Naive B cell (primary cell): ENCODE measurements at places on chromosomes 6 and 20.
A peak's percentile ranks its signal among the peaks of the same experiment; 100 is the strongest.

- peak; percentile 41 for DNase-seq
Observed at GRCh38 chr6:26420688-26421171, 18.7 kb downstream of the BTN3A1 start.

DNA sequence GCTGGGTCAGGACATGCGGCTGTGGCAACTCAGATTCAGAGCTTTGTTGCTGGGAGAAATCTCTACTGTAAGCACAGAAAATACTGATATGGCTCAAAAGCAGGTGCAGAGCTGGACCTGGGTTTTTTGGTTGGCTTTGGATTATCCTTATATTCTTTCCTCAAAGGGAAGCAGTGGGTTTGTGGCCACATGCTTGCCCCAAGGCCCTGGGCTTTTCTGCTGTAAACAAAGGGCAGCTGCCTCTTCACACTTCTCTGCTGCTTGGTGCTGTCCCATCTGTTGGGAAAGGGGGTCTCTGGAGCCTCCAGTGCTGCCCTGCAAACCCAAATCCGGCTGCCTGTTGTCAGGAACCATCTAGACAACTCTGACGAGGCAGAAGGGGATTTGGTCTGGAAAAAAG lies 52.4 kb downstream of the ANKRD6 start:
- DNase-seq, result no peak

DNA sequence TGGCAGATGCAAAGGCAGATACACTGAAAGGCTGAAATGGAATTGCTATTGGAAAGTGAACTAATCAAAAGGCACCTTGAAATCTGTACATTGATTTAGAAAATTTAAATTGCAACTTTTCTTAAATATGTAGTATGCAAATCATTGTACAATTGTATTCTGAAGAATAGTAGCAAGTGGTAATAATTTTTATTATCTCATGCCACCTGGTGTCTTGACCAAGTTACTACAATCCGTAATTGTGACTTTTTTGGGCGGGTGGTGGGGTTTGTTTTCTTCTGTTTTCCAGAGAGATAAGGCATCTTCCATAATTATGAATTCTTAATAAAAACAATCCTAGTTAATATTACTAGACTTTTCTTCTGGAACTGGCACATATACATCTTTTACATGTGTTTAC lies 12.5 kb upstream of the BCKDHB start:
- DNase-seq, result peak; percentile 13

DNA sequence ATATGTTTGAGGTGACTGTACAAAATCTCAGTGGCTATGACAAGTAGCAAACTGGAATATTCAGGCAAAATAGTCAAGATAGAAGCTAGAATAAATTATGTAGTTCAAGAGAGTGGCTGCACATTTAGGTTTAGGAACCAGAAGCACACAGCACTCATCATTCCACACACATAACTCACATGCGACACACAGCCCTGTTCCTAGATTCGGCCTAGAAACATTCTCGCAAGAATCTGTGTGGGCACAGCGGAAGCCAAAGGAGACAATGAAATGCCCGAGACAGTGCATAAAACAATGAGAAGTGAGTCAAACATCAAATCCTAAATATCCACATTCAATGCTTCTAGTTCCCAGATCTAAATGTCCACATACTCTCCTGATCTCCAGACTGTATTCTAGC lies 9.5 kb upstream of the SUPT3H start:
- DNase-seq, result no peak

GRCh38 chr20:63961664-63962425 lies 5.6 kb upstream of the UCKL1 start:
- no peak for DNase-seq

GRCh38 chr6:108942556-108943492 lies 94.6 kb downstream of the ARMC2 start:
- DNase-seq, result peak; percentile 22

DNA sequence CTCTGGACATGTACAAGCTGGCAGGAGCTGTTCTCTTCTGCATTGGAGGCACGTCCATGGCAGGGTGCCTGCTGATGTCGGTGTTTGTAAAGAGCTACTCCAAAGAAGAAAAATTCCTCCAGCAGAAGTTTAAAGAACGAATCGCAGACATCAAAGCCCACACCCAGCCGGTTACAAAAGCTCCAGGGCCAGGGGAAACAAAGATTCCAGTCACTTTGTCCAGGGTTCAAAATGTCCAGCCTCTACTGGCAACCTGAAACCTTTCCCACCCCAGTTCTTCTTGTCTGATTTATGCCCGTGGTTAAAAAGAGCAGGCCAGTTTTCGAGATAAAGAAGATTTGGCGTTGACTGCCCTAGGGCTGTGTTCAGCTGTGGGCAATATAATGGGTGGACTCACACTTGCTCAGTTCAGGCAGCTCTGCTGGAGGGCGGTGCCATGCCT lies 19.7 kb downstream of the NRSN1 start:
- DNase-seq, result no peak

- DNase-seq, result no peak
Observed at GRCh38 chr6:170090561-170090960, 200.3 kb downstream of the DLL1 start.

DNA sequence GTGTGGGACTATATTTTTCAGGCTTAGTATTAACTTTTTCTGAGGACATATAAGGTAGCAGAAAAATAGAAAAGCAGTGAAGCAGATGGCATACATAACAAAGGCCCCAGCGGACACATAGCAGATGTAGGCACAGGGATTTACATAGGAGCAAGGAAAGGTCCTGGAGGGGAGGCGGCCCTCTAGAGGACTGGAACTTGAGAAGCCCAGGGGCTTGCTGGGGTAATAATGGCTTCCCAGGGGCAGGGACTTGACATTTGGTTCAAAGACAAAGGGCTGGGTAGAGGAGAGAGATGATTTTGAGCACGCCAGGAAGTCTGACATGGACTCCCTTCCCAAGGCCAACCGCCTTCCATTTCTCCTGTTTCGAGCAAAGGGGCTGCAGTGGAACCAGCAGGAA lies 31.7 kb upstream of the OSTM1 start:
- DNase-seq, result no peak

GRCh38 chr20:44465001-44465560 lies 10.6 kb upstream of the TTPAL start:
- DNase-seq, result no peak

GRCh38 chr20:37238935-37239451 lies 22.6 kb downstream of the GHRH start:
- no peak for DNase-seq

DNA sequence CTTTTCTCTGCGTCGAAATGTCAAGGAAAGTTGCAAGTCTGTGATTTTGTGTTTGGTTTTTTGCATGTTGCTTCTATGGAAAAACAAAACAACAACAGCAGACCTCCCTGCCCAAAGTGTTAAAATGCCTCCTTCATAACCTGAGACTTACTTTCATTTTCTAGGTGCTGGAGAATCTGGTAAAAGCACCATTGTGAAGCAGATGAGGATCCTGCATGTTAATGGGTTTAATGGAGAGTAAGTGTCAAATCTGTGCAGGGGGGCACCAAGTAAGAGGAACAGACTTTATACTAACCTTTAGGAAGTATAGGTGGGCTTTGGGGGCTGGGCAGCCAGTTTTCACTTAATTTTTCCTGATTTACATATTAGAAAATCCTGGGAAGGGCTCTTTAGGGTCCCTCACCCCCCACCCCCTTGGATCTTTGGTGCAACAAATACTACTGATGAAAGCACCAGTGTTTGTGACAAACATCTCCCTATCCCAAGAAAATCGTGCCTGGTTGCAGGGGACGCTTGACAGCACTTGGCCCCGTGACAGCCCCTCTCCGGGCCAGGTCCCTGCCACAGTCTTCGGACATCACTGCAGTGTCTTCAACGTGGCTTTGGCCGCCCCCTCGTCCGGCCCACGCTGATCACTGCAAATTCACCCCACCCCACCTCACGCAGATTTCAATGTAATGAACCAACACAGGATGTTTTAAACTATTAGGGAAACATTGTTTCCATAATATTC lies 43.1 kb downstream of the GNAS start:
- no peak for DNase-seq

DNA sequence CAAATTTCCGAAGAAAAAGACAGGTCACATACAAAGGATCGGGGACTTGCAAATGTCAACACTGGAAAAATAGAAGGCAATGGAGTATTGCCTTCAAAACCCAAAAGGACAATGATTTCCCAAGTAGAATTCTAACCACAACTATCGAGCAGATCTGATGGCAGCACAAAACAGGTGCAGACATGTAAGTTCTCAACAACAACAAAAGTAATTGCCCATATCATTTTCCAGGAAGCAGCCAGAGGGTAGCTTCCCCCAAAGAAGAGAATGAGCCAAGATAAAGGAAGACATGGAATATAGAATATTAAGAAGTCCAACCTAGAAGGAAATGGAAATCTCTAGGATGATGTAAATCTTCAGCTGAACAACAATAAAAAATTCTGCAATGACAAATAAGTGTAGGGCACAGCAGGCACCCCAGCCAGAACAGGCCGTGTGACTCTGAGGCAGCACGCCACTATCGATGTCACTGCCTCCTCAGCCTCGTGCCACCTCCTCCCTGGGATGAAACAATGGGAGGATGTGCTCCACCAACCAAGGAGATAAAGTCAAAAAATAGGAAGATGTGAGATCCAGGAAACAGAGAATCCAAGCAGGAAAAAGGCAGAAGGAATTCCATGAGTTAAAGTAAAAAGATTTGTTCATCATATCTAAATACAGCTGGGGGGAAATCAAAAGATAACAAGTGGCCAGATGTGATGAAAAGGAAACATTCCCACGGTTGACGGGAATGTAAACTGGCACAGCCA lies 34.1 kb downstream of the SERPINB1 start:
- DNase-seq, result no peak

GRCh38 chr6:26322645-26323482 lies 42.1 kb upstream of the BTN3A2 start:
- peak; percentile 65 for DNase-seq

GRCh38 chr20:14413835-14414234 lies 76.4 kb upstream of the FLRT3 start:
- DNase-seq, result no peak

DNA sequence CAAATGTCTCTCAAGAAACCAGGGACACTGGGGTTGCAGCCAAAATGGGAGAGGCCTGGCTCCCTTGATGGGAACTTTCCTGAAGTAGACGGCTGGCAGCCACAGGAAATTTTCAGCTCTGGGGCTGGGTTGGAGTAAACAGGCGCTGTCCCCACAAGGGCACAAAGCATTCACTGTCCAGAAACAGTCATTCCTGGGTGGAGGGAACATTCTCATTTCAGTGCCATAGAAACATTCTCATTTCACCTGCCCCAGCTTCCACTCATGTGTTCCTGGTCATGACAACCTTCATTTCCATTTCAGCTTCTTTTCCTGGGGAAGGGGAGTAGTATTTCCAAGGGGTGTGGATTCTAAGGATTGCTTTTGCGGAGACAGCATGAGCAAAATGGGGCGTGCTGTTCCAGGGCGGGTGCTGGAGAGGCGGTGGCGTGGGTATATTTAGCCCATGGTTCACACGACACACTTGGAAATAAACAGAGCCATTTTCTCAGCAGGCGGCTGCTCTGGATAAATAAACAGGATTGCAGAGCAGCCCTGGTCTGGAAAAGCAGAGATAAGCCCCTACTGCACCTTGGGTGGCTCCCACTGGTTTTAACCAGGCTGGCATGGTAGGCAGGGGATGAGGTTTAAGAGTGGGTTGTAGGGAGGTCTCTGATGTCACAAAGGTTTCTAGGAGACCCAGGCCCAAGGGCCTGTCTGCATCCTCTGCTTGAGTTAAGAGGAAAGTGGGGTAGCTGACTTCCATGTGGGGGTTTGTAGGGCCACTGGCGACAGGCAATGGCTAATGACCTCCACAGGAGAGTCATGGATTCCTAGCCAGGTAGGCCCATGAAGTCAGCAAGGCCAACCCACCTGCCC lies 32.9 kb downstream of the COX4I2 start:
- DNase-seq, result no peak

GRCh38 chr6:45169815-45170214 lies 158.3 kb upstream of the RUNX2 start:
- no peak for DNase-seq

- DNase-seq, result no peak
Observed at GRCh38 chr6:67606906-67607828, 1027.9 kb upstream of the ADGRB3 start.
